ENCODE measurements at places on chromosomes 6 and 20.
A peak's percentile ranks its signal among the peaks of the same experiment; 100 is the strongest.

DNA sequence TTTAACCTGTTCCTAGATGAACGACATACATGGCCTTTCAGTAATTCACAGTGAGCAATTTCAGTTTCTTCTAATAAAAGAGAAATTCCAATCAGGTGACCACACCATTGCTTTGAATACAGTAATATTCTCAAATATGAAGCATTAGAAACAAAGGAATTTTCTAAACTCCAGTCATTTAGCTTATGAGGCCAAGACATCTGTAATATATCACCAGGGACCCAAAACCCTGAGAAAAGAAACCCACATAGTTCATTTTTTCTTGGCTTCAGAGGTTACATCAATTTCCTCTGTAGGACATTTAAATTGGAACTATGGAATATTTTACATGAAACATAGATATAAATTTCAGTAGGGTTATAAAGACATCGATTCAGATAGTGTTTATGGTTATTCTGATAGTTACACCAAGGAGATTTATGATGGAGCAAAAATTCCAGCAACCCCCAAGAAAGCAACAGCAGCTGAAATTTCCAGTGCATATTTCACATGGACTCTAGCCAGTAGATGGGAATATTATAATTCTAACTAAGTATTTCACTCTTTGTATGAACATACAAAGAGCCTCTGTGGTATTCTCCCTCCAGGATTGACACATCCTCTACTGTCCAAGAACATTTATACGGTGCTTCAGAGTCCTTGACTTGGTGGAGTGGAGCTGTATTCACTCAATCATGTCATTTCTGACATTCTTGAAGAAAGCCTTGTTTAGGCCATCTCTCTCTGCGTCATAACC, 82.9 kb downstream of the ADGRG6 start:
- no peak for DNase-seq

GRCh38 chr6:57302477-57302876, 15.0 kb upstream of the PRIM2 start:
- DNase-seq = no peak

- DNase-seq = no peak
Observed at GRCh38 chr20:50636601-50637540, 54.5 kb downstream of the RIPOR3 start.

GRCh38 chr20:25389401-25389857, 1.2 kb downstream of the ABHD12 start:
- DNase-seq = no peak

- DNase-seq = no peak
Observed at GRCh38 chr6:54717849-54718455, 128.6 kb upstream of the FAM83B start.

DNA sequence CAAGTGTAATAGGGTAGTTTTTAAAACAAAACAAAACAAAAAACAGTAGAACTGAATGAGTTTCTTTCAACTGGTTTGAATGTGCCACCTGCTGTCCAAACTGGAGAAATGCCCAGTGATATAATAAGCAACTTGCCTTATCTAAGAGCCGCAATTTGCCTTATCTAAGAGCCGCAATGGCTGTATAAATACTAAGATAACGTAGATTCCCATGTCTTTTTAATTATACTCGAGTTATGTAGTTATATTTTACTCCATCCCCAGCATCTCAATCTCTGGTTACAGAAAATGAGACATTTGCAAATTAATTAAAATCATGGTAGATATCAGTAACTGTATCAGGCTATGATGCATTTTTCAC, 67.2 kb downstream of the RPP40 start:
- no peak for DNase-seq

DNA sequence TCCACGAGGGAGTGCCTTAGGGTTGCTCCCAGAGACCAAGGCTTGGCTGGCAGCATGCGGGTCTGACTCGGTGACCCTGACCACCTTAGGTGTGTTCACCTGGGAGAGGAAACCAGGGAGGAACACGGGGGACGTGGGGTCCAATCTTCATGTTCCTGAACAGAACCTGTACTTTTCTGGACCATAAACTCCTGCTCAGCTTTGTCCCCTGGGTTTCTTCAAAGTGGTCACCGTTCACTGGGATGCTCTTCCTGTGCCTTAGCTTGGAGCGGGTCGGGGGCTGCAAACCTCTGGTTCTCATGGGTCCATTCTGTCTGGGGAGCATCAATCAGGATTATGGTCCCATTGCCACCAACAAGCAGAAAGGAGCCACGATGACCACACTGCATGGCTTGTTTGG, 333.5 kb downstream of the QKI start:
- no peak for DNase-seq

DNA sequence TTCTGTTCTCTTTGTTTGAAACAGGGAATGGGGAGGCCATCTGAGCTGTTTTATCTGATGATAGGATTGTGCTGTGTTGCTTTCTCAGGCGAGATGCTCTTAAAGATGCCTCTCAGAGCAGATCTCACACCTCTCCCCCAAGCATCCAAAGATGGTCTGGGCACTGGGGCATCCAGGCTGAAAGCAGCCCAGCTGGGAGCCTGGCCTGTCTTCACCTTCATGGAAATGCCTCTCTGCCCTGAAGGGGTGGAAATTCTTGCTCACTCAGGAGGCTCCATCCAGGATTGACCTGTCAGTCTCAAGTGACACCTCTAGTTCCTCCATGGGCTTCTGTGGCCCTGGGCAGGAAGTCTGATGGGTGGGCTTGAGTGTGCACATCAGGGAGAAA, 86.4 kb downstream of the TCP11 start:
- no peak for DNase-seq

DNA sequence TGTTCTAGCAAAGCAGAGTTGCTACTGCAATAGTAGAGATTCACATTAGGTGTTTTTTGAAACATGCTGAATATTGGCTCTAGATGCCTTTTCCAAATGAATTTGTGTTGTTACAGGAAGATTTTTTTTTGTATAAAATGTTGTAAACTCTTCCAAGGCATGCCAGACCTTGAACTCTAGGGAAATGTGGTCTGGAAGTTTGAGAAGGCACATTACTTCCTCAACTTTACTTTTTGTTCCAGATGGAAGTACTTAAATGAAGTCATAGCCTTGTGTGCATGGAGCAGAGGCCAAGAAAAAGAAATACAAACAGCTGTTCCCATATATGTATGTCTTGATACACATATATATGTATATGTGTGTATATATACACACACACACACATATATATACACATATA, 585.7 kb upstream of the MARCKS start:
- DNase-seq = no peak

- DNase-seq = no peak
Observed at GRCh38 chr6:136975089-136975715, 53.1 kb downstream of the SLC35D3 start.

DNA sequence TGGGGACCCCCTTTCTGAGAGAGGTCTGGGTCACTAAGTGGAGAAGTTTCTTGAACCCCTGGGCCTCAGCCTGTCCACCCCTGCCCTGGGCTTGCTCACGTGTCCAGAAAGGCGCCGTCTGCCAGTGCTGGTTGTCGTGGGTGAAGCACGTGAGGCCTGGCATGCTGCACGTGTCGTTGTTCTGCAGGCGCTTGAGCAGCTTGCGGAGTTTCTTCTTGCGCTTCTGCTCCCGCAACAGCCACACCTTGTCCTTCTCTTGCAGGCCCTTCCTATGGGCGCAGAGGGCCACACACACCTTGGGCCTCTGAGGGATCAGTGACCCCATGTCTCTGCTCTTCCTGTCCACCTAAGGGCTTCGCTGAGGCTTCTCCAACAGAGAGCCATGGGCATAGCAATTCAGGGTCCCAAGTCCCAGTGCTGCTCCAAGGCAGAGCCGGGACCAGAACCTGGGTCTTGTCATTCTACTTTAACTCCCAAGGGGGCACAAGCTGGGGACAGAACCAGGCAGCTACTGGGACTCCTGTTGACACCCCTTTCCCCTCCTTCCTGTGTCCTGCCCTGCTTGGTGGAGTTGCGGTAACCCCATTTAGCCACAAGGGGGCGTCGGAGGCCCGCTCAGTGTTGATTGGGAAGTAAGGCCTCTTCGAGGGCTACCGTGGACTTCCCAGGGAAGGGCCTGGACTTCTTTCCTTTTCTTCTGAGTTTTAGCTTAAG, 121.8 kb downstream of the SULF2 start:
- DNase-seq = peak; percentile 68

GRCh38 chr20:37395410-37395797, 49.5 kb downstream of the SRC start:
- DNase-seq = no peak

DNA sequence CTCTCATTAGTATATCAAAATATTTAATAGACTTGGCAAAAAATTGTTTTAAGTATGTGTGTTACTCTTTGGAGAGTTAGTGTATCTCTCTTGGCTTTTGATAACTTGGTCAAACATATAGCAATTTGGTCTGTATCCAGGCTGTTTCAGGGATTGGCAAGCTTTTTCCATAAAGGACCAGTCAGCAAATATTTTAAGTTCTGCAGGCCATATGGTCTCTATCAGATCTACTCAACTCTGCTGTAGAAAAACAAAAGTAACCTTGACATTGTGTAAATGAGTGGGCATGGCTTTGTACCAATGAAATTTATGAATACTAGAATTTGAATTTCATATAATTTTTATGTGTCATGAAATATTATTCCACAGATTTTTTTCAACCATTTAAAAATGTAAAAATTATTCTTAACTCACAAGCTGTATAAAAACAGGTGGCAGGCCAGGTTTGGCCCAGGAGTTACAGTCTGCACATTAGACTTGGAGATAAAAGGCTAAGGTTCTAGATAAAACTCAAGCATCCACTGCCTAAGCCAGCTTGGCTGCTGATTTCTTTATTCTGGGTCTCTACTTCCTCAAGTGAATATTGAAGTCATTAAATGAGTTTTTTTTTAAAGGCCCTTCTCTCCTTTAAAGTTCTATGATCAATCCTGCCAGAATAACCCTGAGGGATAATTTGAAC, 13.7 kb downstream of the GSTA4 start:
- no peak for DNase-seq

DNA sequence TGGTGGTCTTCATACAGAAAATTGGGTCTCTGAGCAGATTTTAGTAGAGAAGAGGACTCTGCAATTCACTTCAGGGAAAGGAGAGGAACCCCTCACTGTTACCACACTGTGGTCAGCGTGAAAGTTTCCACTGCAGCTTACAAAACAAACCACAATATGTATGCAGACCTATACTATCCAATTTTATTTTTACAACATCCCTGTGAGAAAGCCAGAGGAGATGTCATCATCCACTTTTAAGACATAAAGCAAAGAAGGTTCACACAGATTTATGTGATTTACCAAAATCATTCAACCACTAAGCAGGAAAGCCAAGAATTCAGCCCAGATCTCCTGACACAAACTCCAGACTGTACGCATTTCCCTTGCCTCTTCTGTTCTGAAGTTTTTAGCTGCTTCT, 442.4 kb downstream of the FRK start:
- no peak for DNase-seq

DNA sequence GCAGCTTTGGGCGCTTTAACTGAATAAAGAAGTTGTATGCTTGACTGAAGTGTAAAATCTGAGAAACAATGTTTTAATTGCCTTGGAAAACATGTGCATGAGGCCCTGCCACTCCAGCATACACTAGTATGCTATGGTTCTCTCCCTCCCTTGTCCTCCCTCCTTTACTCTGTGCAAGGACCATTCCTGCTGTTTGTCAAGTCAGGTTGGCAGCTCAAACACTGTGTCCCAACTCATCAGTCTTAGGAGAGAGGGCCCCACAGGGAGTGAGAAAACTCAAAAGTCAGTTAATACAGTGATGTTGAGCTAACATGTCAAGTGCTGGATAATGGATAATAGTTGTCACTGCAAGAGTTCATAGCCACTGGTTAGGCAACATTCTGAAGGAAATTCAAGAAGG, 543.6 kb downstream of the GRIK2 start:
- no peak for DNase-seq

GRCh38 chr20:48805286-48805685, 22.5 kb downstream of the PREX1 start:
- DNase-seq = no peak

- no peak for DNase-seq
Observed at GRCh38 chr6:132860254-132860653, 45.9 kb downstream of the RPS12 start.

- no peak for DNase-seq
Observed at GRCh38 chr6:131654326-131654725, 17.2 kb downstream of the ENPP3 start.

- no peak for DNase-seq
Observed at GRCh38 chr6:99416892-99417767, 8.0 kb downstream of the PNISR start.

DNA sequence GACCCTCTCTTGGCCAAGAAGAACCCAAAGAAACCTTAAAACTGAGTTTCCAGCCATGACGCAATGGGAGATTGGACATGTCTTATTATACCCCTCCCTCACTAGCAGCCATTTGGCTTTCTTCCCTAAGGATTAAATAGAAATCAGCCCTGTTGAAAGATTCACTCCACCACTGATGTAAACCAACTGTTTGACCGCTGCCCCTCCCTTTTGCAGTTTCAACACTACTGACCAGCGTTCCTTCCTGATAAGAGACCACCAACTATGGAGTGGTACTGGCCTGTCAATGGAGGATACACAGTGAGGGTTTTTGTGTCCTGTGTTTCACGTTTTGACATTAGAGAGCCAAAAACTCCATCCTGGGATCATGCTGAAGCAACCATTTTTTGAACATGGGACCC, 53.2 kb upstream of the CD2AP start:
- no peak for DNase-seq

GRCh38 chr6:19722999-19723398, 114.2 kb upstream of the ID4 start:
- DNase-seq = no peak

DNA sequence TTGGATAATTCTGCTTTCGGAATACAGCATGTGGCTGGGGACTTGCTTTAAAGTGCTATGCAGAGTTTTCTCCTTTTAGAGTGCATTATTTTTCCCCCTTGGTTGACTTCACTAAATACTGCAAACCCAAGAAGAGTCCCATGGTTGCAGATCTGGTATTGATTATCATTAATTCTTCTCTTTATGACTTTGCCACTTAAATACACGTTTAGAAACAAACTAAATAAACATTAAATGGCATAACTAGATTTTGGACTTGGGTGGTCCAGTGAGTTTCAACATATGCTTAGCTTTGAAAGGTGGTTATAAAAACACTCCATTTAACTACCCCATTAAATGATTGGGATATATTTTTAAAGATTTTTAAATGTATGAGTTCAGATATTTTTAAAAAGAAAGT, 279.2 kb downstream of the SOX4 start:
- no peak for DNase-seq

- DNase-seq = no peak
Observed at GRCh38 chr6:143687591-143687990, 9.8 kb downstream of the PHACTR2 start.
